HT-29 (cell line): ENCODE measurements at places on chromosomes 1 and 21.

- no peak for DNase-seq
These were observed 1.5 kb upstream of the ACADM start for GRCh38 chr1:75722966-75723365.

- DNase-seq = peak; percentile 15
These were observed 60.0 kb upstream of the EPS8L3 start for GRCh38 chr1:109823543-109824348.

DNA sequence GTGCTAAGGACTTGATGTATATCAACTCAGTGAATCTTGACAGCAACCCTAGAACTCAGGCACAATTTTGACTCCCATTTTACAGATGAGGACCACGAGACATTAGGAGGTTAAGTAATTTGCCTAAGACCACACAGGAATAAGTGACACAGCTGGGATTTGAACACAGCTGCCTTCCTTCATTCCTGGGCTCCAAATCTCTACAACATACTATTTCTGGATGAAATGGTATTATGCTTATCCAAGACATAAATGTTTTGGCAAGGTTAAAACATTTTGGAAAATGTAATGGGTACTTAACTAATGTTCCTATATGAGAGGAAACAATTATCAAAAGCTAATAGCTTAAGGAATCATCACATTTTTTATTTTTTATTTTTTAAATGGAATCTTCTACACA, 4.8 kb downstream of the CLDN8 start:
- DNase-seq = no peak

- DNase-seq = no peak
These were observed 3.2 kb downstream of the DVL1 start for GRCh38 chr1:1345860-1346500.

- no peak for DNase-seq
These were observed 2.4 kb downstream of the CTPS1 start for GRCh38 chr1:40981691-40982448.

DNA sequence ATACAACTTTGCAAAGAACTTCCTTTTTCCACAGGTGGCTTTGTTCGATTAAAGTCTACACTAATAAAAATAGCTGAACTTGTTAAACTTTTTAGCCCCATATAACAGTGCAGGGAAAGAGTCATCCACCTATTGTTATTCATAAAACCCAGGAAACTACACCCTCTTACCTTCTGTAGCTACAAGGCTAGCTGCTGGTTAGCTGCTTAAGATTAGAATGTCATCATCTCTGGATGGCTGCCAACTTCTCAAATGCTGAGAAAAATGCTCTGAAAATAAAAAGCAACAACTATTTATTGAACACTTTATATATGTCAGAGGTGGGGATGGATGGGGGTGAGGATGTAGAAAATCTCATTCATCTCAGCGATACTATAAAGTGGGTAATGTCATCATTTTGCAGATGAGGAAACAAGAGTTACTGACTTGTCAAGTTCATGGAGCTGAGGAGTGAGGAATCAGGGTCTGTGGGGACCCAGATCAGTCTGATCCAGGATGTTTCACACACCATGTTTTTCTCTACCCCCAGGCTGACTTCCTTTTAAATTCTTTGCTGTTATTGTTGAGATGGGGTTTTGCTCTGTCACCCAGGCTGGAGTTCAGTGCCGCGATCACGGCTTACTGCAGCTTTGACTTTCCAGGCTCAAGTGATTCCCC, 17.1 kb downstream of the ATP5PF start:
- peak; percentile 16 for DNase-seq

- no peak for DNase-seq
These were observed 18.6 kb upstream of the YTHDF2 start for GRCh38 chr1:28718166-28718565.

DNA sequence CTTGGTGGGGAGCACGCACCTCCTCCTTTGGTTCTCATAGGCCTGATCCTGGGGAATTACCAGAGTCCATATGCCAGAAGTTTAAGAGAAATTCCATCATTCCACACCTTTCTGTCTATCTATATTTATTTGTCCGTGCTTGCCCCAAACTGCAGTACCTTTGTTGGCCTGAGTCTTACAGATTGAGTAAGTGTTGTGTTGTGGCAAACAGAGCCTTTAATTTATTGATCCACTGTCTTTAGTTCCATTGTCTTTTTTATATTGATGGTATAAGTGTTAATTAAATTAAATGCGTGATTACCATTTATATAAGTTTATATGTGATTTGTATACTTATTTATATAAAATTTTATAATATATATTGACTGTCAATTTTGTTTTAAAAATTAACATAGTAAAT, 4.9 kb downstream of the SH3BGR start:
- DNase-seq = no peak

DNA sequence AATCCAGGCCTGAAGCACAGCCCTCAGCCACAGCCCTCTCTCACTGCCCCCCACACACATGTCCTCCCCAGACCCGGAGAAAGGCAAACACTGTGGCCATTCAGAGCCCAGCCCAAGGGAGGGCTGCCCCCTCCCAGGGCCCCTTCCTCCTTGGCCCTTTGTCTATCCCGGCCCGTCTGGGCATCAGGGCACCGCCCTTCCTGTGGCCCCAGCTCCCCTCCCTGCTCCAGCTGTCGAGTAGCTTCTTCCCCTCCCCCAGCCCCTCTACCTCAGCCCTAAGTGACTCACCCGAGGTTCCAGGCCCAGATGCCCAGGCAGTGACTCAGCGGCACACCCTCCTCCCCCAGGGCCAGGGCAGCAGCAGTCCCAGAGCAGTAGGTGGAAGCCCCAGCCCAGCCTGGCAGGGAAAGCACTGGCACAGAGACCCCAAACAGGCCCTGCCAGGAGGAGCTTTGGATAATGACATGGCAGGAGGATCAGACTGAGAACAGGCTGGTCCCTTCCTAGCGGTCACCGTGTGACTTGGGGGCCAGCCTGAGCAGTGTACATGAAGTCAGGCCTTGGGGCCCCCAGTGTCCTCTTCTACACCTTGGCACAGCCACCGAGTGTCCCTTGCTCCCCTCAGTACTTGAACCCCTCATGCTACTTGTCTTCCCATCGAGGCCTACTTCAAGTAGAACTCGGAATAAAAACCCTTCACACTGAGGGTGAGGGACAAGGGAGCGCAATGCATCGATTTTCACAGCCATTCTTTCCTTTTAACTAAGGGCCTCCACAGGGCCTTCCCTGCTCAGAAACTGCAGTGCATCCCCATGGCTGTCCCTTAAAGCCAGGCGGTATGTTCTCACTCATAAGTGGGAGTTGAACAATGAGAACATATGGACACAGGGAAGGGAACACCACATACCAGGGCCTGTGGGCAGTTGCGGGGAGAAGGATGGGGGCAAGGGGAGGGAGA, 1.0 kb upstream of the S100A2 start:
- DNase-seq = peak; percentile 98

GRCh38 chr1:236209713-236210112, 67.4 kb downstream of the GPR137B start:
- DNase-seq = no peak

GRCh38 chr1:25900219-25900618, 6.0 kb downstream of the STMN1 start:
- DNase-seq = no peak

GRCh38 chr1:54415991-54416390, 9.8 kb upstream of the SSBP3 start:
- no peak for DNase-seq

- no peak for DNase-seq
These were observed 140.2 kb upstream of the SGIP1 start for GRCh38 chr1:66393586-66394287.

GRCh38 chr1:237983496-237983895, 92.8 kb upstream of the ZP4 start:
- DNase-seq = no peak

DNA sequence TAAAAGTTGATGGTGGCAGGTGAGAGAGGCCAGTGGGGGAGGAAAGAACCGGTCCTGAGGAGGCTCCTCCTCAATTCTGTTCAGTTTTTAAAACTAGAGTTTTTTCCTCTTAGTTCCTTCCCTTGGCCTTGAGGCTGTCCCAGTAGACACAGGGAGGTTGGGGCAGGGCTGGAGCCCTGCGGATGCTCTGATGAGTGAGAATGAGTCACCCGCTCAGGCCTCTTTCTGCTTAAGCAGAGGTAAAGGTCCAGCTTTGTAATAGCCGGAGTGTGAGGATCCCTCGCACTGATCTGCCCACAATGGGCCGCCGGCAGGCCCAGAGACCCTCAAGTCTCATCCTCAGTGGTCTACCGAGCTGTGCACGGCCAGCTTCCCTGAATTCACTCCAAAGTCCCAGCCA, 49.6 kb upstream of the IRF2BP2 start:
- peak; percentile 56 for DNase-seq

DNA sequence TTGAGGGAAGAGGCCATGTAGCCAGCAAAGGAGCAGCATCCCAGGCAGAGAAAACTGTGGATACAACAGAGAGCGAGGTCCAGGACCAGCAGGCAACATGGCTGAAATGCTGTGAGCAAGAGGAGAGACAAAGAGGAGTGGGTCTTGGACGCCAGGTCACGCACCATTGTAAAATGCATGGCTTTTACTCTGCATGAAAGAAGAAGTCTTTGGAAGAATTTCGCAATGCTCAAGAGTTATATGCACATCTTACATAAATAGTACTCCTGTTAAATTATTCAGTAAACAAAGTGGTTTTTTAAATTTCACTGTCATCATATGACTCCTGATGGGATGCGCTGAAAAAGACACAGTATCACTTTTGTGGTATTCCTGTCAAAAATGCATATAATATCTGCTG, 3.5 kb downstream of the CD244 start:
- no peak for DNase-seq

DNA sequence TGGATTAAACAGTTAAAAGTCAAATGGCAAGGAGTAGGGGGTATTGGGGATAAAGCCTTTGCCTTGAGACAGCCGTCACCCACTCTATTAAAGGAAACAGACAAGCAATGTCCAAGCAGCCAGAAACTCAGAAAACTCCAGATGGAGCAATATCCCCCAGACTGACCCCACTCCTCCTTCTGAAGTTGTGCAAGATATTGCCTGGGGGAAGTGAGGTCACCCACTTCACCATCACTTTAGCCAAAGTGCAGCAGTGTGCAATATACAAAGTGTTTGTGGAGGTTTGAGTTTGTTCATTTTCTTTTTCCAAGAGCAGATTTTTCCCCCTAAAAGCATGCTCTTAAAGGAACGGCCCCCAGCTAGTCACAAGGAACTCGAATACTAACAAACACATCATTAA, 125.1 kb downstream of the ETS2 start:
- no peak for DNase-seq

DNA sequence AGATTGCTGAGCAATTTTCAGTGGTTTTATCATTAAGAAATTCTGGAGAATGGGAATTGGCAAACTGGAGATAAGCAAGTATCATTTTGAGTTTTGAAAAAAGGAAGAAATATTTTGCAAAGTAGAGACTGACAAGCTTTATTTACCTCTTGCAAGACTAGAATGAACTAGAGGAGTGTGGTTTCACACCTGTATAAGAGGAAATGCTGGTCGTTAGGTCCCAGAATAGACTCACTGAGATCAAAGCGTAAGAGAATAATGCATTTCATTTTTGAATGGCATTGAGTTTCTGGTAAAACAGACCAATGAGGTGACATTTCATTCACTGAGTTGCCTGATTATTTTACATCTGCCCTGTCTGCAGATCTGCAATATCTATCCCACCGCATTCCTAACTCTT, 308.1 kb downstream of the ADGRL2 start:
- DNase-seq = no peak

DNA sequence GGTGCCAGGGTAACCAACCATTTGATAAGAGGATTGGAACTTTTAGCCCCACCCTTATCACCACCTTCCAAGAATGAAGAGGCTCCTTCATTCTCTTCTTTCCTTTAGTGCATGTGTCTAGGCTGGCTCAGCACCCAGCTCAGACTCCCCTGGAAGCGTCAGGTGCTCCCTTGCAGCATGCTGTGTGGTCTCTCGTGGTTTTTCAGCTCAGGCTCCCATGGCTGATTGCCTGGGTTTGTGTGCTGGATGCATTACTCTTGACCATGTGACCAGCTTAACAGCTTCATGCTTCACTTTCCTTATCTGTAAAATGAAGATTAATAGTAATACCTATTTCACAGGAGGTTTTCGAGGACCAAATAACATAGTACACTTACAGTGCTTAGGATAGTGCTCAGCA, 198.4 kb downstream of the HHAT start:
- no peak for DNase-seq

GRCh38 chr1:230105754-230106625, 39.0 kb downstream of the GALNT2 start:
- peak; percentile 72 for DNase-seq

DNA sequence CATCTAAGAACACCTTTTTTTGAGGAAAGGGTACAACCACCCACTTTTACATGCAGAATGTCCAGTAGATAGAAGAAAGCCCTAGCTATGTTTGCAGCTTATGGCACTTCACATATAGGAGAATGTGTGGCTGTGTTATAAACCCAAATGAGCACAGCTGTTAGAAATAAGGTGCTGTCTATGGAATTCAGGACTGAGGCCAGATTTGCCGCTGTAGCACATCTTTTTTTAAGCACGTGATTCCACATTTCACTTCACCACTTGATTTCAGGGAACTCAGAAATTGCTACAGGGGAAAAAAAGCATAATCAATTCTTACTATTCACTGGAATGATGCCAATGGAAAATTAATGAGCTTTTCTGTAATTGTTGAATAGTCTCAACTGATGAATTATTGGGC, 147.2 kb upstream of the ADAMTS5 start:
- no peak for DNase-seq

- DNase-seq = no peak
These were observed 46.2 kb downstream of the CAPN9 start for GRCh38 chr1:230793463-230793745.

DNA sequence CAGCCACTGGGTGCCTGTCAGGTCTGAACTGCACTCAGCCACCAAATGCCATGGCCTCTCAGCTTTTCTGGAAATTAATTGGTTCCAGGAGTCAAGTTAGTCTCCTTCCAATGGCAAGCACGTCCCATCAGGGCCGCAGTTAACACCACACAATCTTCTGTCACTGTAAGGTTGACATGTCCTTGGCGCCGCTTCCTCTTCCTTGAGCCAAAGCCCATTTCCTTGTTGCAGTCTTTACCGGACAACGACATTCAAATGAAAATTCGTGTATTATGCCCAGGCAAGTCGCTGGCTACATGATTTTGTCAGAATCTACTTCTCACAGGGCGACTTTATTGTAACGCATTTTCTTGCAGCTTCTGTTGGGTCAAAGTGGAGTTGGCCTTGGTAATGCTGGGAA, 430.6 kb upstream of the KAZN start:
- no peak for DNase-seq
